ENCODE measurements at places on chromosomes 4 and X.

DNA sequence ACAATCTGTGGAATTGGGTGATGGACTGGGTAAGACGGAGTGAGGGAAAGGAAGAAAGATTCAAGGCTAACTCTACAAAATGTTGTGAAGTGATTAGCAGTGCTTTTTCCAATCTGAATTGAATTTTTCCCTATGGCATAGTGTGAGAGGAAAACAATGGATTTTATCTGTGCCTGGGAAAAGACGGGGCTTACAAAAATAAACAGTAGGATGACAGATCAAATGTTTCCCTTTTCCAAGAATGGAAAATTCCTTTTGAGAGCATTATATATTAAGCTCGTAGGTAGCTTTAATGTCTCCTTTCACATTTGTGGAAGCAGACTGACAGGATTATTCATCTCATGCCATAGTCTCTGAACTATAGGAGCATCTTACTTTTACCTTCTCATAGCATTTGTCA lies 27.8 kb downstream of the ATP11C start:
- DNase-seq = no peak

GRCh38 chr4:30862196-30862595 lies 142.0 kb downstream of the PCDH7 start:
- no peak for DNase-seq

DNA sequence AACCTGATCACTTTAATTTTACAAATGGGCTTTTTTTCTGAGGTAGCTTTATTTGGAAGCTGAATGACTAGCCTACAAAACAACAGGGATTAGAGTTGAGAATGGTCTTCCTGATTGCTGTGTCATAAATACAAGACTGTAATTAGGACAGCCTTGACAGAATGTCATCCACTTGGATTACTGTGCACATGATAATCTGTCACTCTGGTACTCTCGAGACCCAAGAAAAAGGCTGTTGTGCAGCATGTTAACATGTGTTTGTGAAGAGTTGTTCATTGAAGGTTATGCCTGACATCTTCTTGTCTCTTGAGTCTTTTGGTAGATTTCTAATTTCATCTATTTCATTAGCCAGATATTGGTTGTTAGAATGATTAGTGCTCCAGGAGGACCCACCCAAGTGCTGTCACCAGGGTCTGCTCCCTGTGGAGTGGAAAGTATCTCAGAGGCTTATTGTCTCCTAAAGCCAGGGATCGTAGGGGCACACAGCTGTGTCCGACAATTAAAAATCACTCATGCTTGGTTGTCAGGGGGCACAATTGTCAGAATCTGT lies 212.2 kb upstream of the GPRIN3 start:
- DNase-seq = no peak

DNA sequence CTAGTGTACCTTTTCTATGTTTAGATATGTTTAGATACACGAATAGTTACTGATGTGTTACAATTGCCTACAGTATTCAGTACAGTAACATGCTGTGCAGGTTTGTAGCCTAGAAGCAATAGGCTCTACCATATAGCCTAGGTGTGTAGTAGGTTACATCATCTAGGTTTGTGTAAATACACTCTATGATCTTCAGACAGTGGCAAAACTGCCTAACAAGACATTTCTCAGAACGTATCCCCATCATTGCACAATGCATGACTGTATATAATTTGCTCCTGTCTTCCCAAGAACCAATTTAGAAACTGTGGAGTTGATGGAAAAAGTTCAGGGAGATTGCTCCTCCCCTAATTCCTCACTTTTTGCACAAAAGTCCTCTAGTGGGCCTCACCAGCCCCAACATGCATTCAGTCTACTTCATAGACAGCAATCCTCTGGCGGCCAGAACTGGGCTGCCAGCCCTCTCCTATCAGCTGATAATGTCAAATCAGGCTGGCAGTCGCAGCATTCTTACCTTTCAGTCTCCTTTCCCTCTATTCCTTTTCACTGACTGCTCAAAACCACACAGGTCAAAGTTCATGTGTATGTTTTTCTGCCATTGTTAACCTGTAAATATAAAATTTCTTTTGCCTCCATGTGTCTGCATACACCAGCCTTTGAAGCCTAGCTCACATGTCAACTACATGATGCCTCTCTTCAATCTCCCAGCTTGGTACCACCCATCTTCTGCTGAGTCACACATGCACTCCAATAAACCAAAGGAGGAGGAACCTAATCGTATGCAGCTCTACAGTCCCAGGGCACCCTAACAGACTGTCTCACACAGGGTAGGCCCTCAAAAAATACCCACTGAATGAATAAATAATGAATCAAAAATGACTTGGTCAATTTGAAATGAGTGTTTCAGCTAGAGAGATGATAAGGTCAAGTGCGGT lies 32.0 kb downstream of the BCLAF3 start:
- no peak for DNase-seq

- no peak for DNase-seq
Measured at GRCh38 chr4:133149932-133150471, 908 bp downstream of the PCDH10 start.

GRCh38 chr4:54542119-54542438 lies 115.7 kb upstream of the KIT start:
- DNase-seq = no peak

- no peak for DNase-seq
Measured at GRCh38 chr4:3046162-3046561, 28.2 kb downstream of the HTT-AS start.

All from T-helper 2 cell (primary cell).